ENCODE measurements at places on chromosomes 11 and 22.

DNA sequence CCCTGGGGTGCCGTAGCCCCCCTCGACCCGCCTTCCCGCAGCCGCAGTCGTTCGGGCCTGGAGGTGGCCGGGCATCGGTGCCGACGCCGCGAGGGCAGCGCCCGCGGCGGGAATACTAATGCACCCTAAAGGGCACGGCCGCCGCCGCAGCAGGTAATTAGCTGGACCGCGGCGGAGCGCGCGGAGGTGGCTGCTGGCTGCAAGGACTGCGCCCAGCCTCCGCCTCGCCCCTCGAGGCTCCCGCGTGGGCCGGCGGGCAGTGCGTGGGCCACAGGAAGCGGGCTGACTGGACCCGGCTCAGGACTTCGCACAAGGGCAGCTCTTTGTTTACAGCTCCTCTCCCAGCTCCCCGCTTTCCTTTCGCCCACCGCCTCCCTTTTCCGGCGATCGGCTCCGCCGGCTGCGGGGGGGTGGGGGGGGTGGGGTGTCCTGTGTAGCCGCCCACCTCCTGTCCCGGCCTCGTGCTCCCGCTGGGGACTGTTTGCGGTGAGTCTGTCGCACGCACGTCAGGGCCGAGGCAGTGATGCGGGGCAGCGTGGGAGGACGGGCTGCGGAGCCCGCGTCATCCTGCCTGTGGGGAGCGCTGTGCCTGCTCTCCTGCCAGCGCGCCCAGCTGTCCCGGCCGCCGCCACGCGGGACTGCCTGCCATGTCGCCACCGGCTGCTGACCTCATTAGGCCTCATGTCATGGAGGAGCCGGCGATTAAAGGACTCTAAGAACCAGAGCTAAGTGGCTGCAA lies 53.2 kb downstream of the GRIK4 start:
- DNase-seq: no peak

- DNase-seq: no peak
These were observed 89.0 kb downstream of the CWC15 start for GRCh38 chr11:94884376-94884775.

DNA sequence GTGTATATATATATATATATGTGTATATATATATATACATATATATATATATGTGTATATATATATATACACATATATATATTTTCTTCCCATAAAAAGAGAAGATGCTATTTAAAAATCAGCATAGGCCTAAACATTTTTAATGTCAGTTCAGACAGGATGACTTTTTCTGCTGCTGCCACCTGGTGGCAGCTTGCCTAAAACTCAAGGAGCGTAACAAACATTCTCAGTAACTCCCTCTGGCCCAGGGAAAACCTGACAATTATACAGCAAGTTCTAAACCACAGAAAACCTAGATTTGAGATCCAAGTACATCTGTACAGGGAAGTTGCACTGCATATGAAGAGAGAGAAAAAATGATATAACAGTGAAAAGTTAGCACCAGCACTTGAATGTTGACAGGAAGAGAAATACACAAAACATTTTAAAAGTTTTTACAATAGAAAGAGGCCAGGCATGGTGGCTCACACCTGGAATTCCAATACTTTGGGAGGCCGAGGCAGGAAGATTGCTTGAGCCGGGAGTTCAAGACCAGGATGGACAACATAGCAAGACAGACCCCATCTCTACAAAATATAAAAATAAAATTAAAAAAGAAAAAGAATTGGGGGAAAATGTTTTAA lies 16.6 kb downstream of the OR8A1 start:
- DNase-seq: peak; percentile 29

DNA sequence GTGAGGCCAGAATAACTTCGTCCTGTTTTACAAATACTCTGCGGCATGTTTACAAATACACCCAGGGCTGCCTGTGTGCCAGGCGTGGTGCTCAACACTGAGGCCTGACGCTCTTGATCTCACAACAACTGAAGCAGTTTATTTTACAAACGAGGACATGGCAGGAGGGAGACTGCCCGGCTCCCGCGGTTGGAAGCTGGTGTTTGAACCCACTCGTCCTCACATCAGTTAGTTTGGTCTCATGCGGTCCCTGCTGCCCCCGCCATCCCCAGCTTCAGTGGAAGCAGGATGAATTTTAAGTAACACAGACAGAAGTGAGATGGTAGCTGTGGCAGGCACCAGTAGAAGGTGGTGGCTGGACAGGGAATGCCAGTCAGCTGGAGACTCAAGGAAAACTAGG lies 16.4 kb downstream of the KIAA0930 start:
- DNase-seq: no peak

- no peak for DNase-seq
These were observed 76.2 kb downstream of the ARHGAP32 start for GRCh38 chr11:129115652-129116586.

DNA sequence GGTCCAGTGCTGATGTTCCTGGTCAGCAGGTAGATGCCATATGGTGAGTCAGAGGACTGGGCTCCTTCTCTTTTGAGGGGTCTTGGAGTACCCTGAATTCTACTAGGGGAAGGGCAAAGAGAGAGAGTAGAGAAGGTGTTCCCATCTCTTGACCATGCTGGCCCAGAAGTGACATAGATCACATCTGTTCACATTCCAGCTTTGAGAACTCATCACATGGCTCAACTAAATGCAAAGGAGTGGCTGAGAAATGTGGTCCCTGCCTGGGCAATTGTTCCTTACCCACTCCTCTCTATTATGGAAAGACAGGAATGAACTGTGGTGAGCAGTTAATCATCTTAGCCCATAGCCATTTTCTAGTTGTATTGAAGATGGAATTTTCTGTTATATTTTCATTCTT lies 105.4 kb upstream of the TIMP3 start:
- no peak for DNase-seq

DNA sequence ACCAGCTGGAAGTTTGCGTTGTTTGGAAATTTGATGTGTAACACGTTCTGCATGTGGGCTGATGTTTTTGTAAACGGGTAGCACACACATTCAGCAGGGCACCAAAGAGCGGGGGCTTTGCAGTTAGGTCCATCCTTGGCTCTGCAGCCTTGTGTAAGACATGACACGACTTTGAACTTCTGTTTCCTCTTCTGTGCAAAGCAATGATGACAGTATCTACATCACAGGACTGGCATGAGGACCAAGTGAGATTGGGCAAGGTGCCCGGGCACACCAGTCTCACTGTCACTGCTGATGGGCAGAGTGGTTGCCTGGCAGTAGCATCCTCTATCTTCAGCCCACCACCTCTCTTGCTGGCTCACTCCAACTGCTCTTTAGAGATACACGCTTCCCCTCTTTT lies 3.3 kb downstream of the TCN2 start:
- DNase-seq: no peak

DNA sequence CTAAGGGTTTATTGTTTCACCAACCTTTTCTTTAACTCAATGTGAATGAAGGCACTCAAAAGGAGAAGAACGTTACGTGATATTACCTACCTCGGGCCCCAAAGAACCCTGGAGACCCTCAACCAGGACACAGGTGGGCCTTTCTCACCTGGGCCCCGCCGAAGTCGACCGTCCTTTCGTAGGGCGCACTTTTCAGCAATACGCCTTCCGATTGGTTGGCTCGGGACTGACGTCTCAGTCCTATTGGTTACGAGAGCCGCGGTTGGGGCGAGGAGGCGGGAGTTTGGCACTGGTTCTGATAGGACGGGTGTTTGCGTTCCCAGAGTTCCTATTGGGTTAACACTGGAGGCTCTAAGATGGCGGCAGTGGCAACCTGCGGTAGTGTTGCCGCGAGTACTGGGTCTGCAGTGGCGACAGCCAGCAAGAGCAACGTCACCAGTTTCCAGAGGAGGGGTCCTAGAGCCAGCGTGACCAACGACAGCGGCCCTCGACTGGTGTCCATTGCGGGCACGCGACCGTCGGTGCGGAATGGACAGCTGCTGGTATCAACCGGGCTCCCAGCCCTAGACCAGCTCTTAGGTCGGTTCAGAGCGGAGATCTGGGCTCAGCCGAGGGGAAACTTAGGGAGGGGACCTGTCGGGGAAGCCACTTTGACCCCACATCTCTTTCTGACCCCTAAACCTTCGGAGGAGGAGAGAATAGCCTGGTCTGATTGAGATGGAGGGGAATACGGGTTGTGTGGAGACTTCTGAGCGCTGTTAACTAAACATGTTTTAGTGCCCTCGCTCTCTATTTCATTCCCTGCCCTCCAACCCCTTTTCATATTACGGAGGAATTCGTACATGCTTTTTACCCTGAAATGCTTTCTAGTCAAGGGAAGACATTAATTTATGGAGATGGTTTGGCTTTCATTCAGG lies at the start of the genes ELP4 and IMMP1L:
Gene ELP4 (plus strand): TSS at position 339 of the 917 bp plus-strand sequence. CDS start 18 bp downstream, at position 357.
Gene IMMP1L (minus strand): TSS at position 194 of the 917 bp plus-strand sequence. CDS start 46,346 bp downstream, outside the sequence.
- DNase-seq: peak; percentile 96

GRCh38 chr11:65108469-65109123 lies 3.1 kb upstream of the TM7SF2 start:
- no peak for DNase-seq

DNA sequence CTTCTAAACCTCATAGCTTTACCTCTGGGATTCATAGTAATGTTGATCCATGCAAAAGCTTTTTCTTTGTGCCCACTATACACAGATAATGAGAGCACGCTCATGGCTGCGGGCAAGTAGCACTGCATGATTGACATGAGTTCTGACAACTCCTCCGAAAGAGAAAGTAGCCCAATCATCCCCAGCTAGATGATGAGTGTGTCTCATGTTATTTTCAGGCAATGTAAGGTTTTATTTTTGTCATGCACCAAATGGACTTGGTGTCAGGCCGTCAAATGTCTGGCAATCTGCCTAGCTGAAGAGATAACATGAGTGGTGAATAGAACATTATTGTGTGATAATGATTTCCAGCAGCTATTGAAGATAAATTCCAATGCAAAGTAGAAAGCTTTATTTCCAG lies 662.6 kb downstream of the NTM start:
- DNase-seq: no peak

DNA sequence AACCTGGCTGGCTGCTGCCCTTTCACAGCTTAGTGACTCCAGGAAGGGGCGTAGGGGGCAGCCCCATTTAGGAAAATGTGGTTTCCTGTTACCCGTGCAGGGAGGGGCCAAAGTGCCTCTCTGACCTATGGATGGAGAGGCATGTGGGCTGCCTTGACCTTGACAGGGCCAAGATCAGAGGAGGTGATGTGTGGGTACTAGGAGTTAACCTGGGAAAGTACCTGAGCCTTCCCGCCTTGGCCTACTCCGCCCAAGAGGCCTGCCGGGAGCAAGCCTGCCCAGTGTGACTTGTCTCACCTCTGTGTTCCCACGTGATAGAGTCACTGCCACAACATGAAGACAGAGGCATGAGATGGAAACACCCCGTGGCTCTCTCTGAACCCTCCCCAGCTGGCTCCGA lies 33.4 kb downstream of the GRAMD4 start:
- DNase-seq: no peak

- DNase-seq: no peak
These were observed 28.7 kb downstream of the MIF start for GRCh38 chr22:23922921-23923320.

DNA sequence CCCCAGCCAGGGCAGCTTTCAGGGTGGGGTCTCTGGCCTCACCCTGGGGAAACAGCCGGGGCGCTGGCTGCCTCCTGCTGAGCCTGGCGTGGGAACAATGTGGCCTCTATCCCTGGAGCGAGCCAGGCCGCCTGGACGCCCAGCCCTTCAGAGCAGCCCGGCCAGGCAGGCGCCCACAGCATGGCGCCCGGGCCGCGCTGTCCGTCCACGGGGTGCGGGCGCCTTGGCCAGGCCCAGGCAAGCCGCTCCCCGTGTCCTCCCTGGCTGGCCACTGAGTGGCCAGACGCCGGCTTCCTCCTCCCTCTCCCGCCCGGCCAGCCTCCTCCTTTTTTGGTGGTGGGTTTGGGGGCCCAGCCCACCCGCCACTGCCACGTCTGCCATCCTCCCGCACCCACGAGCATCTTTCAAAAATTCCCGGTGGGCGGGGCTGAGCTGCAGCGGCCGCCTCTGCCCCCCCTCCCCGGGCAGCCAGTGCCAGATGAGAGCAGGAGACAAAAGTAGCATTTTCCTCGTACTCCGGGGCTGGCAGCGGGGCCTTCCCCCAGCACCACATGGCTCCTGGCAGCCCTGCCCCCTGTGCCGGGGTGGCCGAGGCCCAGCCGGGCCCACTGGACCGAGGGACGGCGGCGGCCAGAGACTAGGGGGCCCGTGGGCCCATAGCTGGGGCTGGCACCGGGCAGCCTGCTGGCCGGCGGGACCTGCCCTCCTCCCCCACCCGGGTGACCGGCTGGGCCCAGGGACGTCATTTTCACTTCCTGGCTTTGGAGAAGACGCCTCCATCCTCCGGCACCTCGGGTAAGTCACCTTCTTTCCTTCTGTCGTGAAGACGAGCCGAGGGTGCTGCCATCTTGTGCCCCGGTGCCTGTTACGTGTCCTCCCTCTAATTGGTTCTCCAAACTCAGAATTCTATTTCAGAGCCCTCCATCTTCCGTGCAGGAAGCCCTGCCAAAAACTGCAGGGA lies 70.2 kb upstream of the PPARA start:
- DNase-seq: no peak

GRCh38 chr22:19848298-19849224 lies 6.1 kb downstream of the GNB1L start:
- DNase-seq: no peak

Data from naive thymus-derived CD4-positive, alpha-beta T cell (primary cell).